ENCODE measurements at places on chromosomes 7 and 10.
A peak's percentile ranks its signal among the peaks of the same experiment; 100 is the strongest.

- DNase-seq, result peak; percentile 58
Observed at GRCh38 chr7:42745357-42746059, 166.4 kb downstream of the C7orf25 start.

DNA sequence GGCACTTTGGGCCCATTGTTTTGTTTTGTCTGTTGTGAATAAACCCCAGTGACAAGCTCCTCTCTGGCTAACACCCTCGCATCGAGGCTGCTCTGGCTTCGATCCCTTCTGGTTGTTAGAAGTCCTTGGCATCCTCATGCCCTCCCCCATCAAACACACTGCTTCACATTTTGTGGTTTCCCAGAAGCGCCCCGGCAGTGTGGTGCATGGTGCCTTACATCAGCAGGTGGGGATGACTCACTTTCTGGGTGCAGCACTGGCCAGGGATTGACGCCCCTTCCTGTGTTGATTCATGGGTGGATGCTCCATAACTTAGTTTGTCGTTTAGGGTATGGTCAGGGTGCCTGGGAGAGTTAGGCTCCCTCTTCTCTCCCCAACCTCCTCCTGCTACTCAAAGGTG lies 51.4 kb downstream of the PLPP4 start:
- peak; percentile 7 for DNase-seq

- no peak for DNase-seq
Observed at GRCh38 chr10:133328358-133329343, 8.0 kb downstream of the CALY start.

GRCh38 chr10:90718182-90718581 lies 139.7 kb downstream of the HTR7 start:
- peak; percentile 34 for DNase-seq

GRCh38 chr10:125273023-125273422 lies 112.7 kb upstream of the CTBP2 start:
- DNase-seq, result no peak

DNA sequence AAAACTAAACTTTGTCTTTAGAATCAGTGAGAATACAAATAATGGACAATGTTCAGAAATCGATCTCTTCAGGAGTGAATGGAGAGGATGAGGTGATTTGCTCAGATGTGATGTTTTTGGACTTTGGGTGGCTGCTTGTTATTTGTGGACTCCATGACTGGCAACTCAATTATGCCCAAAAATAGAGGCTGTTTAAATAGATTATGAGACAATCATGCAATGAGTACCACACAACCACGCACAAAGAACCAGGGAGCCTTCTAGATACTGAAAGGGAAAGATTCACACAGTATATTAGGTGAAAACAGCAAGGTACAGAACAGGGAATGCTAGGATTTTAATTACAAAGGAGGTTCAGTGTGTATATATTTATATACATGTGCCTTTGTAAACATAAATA lies 141.3 kb upstream of the ANK3 start:
- no peak for DNase-seq

- DNase-seq, result no peak
Observed at GRCh38 chr10:113961182-113962031, 82.3 kb upstream of the ADRB1 start.

GRCh38 chr10:97573672-97574071 lies 1.1 kb downstream of the ANKRD2 start:
- no peak for DNase-seq

DNA sequence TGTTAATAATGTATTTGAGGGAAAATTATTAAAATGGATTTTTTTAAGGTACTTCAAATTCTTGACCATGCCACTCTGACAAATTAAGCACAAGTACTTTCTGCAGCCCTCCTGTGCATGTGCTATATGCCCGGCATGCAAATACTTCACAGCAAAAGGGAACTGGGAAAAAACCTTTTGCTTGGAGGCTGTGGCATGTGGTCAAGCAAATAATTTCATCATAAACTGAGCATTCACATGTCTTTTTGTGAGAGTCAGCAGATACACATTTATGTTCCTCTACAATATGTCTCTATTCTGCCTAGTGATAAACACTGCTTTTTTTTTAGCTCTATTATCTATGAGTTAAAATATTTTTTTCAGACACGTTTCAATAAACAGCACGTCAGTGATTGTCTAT lies 53.7 kb upstream of the SEMA3A start:
- peak; percentile 52 for DNase-seq

GRCh38 chr10:79242620-79243152 lies 104.6 kb upstream of the PPIF start:
- DNase-seq, result peak; percentile 64

GRCh38 chr7:25091176-25091575 lies 33.9 kb downstream of the CYCS start:
- no peak for DNase-seq

- peak; percentile 0 for DNase-seq
Observed at GRCh38 chr7:88480896-88481295, 174.2 kb upstream of the STEAP4 start.

- no peak for DNase-seq
Observed at GRCh38 chr7:110677405-110677804, 413.5 kb upstream of the LRRN3 start.

- DNase-seq, result no peak
Observed at GRCh38 chr7:135215180-135215579, 3.9 kb upstream of the WDR91 start.

DNA sequence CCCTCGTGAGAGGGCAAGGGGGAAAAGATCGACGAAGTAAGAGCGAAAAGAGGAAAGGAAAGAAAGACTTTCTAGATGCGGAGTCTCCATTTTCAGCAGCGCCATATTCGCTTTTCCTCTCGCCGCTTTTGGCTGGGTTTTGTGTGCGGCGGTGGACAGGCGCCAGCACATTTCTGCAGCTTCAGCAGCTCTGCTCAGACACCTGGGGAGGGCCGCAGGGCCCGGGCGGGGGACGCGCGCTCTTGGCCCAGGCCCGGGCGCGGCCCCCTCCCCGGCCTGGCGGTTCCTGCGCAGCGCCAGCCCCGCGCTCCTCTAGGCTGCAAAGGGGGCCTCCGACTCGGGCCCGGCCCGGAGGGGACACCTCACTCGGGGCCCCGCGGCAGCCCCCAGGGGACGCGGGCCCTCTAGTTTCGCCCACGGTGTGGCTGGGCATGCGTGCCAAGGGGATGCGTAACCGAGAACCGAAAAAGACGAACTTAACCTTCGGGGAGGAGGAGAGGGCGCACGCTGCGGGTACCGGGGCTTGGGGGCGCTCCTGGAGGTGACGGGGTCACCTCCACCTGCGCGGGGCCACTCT lies 34.5 kb upstream of the EBLN1 start:
- peak; percentile 52 for DNase-seq

- no peak for DNase-seq
Observed at GRCh38 chr10:97664282-97664850, 22.7 kb downstream of the AVPI1 start.

DNA sequence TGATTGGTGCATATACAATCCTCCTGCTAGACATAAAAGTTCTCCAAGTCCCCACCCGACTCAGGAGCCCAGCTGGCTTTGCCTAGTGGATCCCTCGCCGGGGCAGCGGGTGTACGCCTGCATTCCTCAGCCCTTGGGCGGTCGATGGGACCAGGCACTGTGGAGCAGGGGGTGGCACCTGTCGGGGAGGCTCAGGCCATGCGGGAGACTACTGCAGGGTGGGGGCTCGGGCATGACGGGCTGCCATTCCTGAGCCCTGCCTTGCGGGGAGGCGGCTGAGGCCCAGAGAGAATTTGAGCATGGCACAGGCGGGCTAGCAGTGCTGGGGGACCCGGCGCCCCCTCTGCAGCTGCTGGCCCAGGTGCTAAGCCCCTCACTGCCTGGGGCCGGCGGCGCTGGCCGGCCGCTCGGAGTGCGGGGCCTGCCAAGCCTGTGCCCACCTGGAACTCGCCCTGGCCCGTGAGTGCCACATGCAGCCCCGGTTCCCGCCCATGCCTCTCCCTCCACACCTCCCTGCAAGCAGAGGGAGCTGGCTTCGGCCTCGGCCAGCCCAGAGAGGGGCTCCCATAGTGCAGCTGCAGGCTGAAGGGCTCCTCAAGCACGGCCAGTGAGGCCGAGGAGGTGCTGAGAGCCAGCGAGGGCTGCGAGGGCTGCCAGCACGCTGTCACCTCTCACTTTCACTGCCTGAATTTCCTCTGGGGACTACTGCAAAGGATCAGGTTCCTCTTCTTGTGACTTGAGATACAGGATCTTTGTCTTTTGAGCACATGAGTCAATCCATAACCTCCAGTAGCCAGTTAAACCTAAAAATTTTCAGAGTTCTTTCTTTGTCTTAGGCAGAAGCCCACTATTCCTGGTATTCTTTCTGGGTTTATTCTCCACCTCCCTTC lies 25.1 kb upstream of the ELOVL3 start:
- no peak for DNase-seq

DNA sequence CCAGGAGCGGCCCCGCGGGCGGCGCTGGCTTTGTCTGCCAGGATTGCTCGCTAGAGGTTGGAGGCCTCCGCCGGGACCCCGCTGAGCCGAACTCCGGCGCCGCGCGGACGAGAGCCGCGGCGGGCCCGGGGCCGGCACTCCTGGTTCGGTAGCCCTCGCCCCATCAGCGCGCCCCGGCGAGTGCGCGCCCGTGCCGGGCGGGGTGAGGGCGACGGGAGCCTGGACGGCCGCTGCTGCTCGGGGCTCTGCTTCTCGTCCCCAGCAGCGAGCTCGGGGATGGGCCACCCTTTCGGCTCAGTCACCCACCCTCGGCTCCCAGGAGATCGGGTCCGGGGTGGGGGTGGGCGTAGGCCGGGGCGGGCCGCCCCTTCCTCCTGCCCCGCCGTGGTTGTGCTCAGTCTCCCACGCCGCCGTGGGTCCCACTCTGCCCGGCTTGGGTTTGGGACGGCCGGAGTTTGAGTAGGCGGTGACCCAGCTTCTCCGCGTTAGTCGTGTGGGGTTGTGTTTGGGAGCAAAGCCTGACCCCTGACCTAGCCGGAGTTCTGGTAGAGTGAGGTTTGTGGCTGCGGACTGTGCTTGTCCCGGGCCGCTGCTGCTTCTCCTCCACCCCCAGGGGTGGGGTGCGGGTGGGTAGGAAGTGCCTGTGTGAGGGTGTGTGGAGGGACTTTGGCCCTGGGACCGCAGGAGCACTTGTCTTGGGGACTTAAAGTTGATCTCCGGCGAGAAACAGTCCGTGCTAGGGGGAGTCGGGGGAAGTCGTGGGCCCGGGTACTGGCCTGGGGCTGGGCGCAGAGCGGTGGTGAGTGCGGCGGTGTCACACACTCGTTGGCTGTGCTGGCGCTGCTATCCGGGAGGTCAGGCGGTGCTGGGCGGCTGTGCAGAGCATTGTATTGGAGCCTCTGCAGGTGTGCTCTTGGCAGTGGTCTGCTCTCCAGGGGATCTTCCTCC lies 677 bp downstream of the TSPAN14 start:
- DNase-seq, result no peak

- DNase-seq, result no peak
Observed at GRCh38 chr10:60714233-60714632, 64.0 kb upstream of the CDK1 start.

DNA sequence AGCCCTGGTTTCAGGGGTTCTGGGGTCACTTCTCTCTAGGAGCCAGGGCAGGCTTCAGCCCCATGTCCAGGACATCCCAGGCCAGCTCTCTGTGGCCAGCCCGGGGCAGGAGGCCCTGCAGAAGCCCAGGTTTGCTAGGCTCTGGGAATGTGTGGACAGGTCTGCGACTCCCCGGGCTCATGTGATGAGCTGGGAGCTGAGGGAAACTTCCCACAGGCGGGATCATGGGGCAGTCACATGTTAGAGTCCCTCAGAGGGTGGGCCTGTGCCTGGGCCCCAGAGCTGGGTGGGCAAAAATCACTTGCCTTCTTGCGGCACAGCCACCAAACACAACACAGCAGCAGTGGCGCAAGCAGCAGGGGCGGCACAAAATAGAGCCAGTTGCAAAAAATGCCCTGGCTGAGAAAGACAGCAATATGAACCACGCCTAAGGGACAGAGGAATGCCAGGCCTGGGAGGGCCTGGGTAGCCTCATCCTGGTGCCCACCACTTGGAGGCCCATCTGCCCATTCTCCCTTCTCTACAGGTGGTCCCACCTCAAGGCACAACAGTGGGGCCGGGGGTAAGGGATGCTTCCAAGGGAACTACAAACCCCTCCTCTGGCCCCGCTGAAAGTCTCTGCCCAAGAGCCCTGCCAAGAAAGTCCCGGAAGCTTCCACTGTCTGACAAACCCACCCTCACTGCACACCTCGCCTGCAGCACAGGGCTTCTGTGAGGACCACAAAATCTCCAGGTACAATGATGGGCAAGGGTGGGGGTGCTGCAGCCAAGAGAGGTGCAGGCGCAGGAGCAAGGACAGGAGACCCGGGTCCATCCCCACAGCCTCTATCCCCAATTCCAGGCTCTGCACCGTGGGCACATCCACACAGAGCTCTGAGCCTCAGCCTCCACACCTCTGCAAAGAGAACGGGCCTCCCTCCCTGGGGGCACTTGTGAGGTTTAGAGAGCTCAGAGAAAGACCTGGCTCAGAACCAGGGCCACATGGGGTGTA lies 34.6 kb upstream of the ANTXRL start:
- no peak for DNase-seq

DNA sequence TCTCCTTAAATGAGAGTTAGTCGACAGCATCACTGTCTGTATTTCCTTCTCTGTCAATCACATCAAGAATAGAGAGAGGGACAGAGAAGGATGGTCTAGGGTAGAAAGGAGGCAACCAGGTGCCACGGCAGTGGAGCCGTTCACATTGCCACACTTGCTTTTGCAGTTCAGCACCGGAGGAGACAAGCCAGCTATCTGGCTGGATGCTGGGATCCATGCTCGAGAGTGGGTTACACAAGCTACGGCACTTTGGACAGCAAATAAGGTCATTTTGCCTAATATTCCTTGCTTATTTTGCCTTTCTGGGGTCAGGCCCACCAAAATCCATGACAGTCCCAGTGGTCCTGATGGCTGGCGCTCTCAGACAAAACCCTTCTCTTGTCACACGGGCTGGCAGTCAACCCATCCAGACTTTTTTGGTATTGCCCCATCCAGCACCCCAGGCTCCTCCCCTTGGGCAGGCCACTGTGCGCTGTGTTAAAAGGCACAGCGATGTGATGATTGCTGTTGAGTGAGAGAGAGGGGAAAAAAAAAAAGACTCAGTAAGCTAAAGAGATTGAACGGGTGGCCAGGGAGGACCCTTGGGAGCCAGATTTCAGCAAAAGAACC lies 8.4 kb downstream of the CPA2 start:
- no peak for DNase-seq

DNA sequence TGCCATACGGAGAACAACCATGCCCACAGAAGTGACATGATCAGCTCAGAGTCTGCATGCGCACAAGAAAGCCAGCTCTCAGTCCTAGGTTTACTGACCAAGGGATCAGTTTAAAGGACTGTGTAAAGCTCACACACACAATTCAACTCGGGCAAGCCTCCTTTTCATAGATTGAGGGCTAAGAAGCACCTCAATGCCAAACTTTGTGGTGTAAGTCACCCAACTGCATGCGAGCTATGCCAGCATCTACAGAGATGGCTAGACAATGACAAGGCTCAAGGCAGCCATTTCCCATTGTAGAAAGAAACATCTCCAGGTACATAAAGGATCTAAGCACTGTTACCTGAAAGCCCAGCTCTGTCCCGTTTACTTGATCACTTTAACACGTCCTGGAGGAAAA lies 36.8 kb downstream of the GPAM start:
- DNase-seq, result no peak

Data from cardiac fibroblast (primary cell).